NCI-H187 treated with DMSO at 0.1 percent for 48 hours (cell line): ENCODE measurements at places on chromosomes 11 and 22.

DNA sequence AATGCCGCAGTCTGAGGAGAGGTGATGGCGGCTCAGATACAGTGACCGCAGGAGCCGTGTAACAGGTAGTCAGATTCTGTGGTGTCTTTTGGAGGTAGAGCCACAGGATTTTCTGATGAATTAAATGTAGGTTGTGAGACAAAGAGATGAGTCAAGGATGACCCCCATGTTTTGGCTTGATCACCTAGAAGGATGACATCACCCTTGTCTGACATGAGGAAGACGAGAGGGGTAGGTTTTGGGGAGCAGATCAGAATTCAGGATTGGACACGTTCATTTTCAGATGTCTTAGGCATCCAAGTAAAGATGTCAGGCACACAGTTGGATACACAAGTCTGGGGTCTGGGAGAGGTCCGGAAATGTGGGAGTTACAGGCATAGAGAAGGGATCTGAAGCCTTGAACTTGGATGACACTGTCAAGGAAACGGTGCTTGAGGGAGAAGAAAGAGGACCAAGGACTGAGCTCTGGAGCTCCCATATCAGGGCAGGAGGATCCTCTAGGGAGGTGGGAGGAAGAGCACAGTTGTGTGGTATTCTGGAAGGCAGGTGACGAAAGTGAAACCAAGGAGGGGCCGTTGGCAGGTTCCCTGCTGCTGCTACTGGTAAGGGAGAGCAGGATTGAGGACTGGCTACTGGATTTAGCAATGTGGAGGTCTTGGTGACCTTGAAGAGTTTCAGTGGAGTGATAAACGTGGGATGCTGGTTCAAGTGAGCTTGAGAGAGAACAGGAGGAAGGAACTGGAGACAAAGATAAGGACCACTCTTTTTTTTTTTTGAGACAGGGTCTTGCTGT lies 12.6 kb upstream of the GDPD5 start:
- DNase-seq, result no peak

- no peak for DNase-seq
These were observed 26.5 kb downstream of the KRTAP5-5 start for GRCh38 chr11:1656061-1656441.

DNA sequence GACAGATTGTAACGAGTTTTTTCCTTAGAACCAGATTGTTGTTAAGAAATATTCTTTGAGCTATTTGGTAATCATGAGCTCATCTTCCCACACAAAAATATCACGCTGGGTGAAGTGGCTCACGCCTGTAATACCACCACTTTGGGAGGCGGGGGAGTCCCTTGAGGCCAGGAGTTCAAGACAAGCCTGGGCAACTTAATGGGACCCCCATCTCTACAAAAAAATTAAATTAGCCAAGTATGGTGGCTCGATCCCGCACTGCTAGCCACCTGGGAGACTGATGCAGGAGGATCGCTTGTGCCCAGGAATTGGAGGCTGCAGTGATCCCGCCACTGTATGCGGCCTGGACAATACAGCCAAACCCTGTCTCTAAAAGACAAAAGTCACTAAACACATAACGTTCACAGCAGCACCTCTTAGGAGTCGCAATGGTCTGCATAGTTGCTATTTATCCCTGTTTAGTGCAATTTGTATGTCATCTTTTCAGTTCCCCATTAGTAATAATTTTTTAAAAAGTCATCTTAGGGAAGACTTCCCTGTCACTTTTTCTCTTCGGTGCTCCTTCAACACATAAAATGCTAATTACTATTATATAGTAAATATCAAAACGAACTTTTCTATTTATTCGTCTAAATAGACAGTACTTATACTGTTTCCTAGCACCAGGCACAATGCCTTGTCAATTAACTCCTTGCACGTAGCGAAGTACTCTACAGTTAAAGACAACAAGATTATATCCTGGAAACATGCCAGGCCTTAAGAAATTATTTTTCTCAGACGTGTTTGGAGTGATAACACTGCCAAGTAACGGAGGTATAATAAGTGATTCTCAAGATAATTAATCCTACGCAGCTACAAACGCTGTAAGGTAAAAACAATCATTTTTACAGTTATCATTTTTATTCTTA lies 1.1 kb downstream of the ST13 start:
- no peak for DNase-seq

DNA sequence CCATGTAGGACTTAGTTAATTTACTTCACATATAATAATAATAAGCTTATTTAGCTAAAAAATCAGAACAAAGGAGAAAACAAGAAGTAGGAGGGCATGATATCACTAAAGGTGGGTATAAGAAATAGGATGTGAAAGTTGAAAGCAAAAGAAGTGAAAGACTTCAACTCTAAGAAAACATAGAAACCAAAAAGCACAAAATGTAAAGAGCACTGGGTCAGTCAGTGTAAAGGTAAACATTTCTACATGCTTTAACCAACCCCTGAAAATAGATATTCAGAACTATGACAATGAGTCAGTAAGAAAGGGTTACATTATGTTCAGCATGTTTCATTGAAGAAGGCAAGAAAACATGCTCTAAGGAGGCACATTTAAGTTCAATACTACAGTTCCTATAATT lies 298.8 kb downstream of the SWAP70 start:
- DNase-seq, result no peak

- no peak for DNase-seq
These were observed 6.5 kb downstream of the OOSP1 start for GRCh38 chr11:59944720-59945119.

- DNase-seq, result no peak
These were observed 44.2 kb downstream of the PPFIA1 start for GRCh38 chr11:70314730-70315129.

DNA sequence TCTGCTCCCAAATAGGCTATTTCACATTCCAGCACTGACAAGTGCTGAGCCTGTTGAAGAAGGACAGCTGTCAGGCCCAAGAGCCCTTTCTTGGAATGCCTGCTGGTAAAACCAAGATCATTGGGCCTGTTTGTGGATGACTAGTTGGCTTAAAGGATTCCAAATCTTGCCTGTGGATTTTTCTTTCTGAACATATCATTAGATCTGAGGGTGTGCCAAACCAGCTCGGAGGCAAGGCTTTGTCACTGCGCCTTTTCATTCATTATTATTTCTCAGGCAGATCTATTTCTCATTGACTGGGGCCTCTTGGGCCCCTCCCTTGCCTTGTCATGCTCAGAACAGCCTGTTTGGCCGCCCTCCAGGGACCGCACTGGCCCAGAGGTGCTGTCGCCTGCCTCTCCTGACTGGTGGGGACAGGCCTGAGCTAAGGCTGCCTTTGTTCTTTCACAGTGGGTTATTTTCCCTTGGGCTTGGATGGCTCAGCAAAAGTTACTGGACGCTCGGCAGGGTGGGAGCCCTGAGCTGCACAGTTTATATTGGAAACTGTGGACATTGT lies 222.7 kb upstream of the SESN3 start:
- no peak for DNase-seq

DNA sequence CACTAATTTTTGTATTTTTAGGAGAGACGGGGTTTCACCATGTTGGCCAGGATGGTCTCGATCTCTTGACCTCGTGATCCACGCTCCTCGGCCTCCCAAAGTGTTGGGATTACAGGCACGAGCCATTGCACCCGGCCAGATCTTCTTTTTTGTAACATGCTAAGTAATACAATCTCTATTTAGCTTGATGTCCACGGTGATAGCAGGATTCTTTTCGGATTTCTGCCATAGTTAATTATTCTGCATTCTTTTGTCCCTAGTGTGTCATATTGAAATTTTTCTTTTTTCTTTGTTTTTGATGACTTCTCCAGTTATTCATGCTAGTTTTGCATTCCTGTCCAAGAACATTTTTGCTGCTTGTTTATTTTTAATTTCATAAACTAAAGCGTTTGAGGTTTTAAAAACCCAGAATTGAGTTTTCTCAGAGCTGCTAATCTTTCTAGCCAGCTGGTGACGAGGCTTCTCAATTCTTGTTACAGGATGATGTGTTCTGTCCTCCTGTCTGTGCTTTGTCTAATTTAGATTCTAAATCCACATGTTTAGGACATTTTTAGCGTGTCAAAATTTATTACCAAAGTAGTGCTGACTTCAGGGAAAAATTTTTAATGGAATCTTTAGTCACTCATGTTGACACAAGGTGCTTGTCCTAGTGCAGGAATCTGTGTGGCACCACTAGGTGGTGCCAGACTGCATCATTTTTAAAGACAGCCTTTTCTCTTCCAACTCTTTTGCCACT lies 21.8 kb downstream of the NF2 start:
- no peak for DNase-seq

GRCh38 chr22:47629791-47630655 lies 867.6 kb downstream of the TBC1D22A start:
- DNase-seq, result no peak

- DNase-seq, result no peak
These were observed 56.3 kb downstream of the CD82 start for GRCh38 chr11:44621784-44622183.

DNA sequence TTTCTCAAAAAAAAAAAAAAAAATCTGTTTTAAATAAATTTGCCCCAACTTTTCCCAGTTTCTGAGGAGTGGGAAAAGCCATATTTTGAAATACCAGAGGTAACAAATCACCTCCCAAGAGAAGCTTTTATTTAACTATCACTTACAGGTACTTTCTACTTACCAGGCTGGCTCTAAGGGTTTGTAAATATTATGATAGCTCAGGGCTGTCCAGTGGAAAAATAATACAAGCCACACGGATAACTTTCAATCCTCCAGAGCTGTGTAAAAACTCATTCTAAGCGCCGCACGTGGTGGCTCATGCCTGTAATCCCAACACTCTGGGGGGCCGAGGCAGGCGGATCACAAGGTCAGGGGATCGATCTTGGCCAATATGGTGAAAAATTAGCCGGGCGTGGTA lies 5.6 kb upstream of the SEC14L4 start:
- no peak for DNase-seq

GRCh38 chr11:12577725-12578644 lies 96.2 kb upstream of the TEAD1 start:
- no peak for DNase-seq

DNA sequence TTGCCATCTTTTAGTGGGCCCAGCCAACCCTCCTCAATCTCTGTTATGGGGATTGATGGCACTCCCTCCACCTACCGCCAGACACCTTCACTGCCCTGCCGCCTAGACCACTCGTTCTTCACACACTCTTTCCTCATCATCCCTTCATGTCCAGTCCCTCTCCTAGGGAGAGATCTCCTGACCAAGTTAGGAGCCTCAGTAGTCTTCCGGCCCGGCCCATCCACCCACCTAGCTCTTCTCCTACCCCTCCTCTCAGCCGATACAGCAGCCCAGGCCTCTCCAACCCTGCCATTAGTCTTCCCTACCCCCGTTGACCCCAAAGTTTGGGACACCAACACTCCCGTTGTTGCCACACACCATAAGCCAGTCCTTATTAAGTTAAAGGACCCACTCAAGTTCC lies 11.0 kb upstream of the OR56A3 start:
- DNase-seq, result no peak

DNA sequence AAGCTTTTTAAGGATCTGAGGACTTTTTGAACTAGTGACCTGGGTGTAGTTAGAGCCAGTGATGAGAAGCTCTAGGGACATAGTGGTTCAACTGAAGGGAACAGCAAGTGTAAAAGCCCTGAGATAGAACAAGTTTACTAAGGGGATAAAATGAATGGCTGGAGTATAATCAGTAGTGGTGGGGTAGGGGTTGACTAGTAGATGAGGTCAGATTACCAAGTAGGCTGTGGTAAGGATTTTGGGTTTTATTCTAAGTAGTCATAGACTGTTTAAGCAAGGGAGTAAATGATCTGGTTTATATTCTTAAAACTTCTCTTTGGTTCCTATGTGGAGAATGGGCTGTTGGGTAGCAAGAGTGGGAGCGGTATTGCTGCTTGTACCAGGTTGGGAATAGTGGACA lies 15.3 kb downstream of the TRIM44 start:
- DNase-seq, result no peak

DNA sequence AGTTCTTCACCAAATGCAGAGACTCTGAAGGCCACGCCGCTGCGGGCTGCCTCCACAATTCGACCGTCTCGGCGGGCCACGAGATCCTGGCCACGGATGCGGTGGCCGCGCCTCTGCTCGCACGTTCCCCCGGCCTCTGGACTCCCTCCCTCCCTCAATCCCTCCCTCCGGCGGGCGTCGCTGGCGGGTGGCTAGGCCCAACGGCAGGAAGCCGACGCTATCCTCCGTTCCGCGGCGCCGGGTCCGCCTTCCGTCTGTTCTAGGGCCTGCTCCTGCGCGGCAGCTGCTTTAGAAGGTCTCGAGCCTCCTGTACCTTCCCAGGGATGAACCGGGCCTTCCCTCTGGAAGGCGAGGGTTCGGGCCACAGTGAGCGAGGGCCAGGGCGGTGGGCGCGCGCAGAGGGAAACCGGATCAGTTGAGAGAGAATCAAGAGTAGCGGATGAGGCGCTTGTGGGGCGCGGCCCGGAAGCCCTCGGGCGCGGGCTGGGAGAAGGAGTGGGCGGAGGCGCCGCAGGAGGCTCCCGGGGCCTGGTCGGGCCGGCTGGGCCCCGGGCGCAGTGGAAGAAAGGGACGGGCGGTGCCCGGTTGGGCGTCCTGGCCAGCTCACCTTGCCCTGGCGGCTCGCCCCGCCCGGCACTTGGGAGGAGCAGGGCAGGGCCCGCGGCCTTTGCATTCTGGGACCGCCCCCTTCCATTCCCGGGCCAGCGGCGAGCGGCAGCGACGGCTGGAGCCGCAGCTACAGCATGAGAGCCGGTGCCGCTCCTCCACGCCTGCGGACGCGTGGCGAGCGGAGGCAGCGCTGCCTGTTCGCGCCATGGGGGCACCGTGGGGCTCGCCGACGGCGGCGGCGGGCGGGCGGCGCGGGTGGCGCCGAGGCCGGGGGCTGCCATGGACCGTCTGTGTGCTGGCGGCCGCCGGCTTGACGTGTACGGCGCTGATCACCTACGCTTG lies at the start of gene FUT4:
Gene FUT4, plus strand, starts transcription at position 227 of the 951 bp plus-strand sequence. Its CDS starts 213 bp downstream, at position 440.
- DNase-seq, result no peak

DNA sequence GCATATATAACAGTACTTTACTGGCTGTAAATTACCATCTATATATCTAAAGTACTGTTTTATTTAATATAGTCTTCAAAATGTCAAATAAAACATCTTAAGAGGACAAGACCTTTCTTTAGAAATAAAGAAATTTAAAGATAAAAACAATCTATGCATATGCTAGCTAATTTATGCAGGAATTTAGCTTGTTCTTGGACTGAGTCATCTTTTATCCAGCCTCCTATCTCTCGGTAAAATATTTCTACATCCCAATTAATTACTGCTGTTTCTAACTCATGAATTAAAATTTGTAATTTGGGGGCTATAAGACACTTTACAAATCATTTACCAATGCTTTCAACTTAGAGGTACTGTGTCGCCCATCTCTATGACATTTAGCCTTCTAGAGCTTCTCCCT lies 72.8 kb upstream of the DDI1 start:
- no peak for DNase-seq

GRCh38 chr22:49083607-49084006 lies 744.1 kb downstream of the BRD1 start:
- DNase-seq, result no peak

- DNase-seq, result no peak
These were observed 39.5 kb downstream of the CDKN1C start for GRCh38 chr11:2846056-2846455.

DNA sequence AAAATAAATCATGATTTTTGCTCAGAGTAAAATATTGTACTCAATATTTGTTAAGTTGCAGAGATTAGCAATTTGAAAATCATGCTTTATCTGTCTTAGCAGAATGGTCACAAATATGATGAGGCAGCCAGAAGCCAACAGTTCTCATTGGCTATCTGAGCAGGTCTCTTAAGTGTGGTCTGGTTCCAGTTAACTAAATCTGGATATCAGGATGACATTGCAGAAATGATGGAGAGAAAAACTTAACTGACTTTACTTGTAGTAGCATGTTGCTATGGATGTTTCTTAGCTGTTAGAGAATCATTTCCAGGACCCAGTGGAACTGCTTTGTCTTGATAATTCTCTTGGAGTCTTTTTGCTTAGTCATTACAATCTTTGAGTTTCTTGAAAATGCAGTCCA lies 1070.3 kb downstream of the JRKL start:
- no peak for DNase-seq
